Aorta (tissue), 5 donors: ENCODE measurements at places on chromosomes 12 and 14.
A peak's percentile ranks its signal among the peaks of the same experiment; 100 is the strongest.

DNA sequence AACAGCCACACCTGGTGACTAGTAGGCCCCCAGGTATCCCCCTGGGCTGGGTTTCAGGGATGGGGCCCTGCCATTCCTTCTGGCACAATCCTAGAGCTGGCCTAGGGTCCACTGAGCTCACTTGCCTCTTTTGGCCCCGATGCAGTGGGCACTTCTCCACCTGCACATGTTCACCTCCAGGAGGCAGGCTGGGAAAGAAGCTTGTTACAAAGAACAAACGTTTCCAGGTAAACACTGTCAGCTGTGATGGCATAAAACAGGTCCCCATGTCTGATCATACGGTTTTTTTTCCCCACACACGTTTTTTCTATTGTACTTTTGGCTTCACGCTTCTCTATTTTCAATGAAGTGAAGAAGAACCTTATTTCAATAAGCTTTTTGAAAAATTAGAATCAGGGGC, 15.8 kb upstream of the HVCN1 start:
- no peak for DNase-seq

GRCh38 chr14:54766276-54767138, 136.1 kb downstream of the GCH1 start:
- no peak for DNase-seq

DNA sequence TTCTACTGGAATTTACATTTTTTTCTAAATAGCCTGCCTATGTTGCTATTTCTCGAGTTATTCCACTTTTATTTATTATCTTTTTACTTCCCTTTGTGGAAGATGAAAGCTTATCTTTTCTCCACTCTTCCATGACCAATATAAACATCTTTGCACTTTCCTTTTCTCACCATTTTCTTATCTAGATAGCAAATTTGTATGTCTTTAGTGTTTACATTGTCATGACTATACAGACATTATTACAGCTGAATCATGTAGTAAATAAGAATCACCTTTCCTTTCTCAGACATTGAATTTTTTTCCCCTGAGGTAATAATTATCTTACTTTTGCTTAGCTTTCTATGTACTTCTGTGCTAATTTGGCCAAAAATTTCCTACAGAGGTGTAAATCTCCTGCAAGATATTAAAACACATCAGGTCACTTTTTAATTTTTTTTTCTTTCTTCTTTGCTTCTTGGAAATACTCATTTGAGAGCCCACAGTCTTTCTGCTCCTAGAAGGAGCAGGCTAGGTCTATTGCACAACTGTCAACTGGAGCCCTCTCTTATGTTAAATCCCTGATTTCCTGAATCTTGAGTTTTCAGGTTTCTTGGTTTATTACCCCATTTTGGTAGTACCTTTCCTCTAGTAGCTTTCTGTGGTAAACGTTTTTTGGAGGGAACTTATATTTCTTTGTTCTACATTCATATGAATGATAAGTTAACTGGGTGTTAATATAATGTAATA, 109.0 kb upstream of the ATP2B1 start:
- no peak for DNase-seq

DNA sequence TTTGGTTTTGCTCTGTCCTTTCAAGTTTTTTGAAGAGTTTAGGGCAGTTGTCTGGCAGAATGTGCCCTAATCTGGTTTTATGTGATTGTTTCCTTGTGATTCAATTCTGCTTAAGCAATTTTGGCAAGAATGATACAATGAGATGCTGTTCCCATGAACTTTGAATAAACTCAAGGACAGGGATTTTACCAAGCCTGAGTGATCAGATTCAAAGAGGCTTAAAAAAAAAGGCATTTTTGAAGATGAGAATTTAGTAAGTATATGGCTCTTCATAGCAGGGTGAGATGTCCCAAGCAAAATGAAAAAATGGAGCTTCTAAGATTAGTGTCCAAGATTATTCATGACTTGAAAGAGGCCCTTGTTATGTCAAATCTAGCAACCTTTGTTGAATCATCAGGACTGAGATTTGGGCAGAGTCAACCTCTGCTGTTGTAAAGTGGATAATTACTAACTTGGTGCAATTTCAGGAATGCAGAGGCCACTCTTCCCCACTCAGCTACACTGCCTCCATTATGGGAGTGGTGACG, 180.6 kb upstream of the NUDT4 start:
- DNase-seq = no peak

GRCh38 chr14:41604721-41605531, 1.8 kb upstream of the LRFN5 start:
- DNase-seq = peak; percentile 81

- peak; percentile 87 for DNase-seq
These were observed at the start of gene PLEKHG3 for GRCh38 chr14:64704143-64704742. Gene PLEKHG3 (plus strand): TSS chr14:64704424. CDS start chr14:64727632, 23,208 bp downstream.

DNA sequence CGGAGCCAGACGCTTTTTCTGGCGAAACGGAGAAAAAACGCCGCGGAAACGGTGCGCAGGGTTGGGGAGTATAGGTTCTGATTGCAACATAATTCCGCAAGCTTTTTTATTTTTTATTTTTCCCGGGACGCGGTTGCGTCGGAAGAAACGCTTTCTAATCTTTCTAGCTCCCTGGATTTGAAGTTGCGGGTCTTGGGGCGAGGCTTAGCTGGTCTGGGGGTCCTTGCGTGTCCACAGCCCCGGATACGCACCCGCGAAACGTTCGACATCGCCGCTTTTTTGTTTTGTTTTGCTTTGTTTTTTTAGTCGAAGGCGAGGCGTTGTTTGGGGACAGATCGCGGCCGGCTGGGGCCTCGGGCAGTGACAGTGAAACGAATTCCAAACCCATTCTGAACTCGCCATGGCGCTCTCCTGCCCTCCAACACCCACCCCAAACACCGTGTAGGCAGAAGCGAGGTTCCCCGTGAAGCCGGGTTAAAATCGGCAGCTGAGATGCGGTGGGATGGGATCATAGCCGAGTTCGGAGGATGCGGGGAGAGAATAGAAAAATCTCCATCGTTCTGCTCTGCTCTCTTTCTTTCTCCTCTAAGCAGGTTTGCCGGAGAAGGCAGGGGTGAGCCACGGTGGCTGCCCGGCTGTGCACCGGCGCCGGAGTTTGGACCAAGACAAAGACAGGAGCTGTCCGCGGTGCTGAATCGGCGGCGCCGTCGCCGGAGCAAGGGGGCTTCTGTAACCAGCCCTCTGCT, 8.1 kb upstream of the LHX5 start:
- no peak for DNase-seq

DNA sequence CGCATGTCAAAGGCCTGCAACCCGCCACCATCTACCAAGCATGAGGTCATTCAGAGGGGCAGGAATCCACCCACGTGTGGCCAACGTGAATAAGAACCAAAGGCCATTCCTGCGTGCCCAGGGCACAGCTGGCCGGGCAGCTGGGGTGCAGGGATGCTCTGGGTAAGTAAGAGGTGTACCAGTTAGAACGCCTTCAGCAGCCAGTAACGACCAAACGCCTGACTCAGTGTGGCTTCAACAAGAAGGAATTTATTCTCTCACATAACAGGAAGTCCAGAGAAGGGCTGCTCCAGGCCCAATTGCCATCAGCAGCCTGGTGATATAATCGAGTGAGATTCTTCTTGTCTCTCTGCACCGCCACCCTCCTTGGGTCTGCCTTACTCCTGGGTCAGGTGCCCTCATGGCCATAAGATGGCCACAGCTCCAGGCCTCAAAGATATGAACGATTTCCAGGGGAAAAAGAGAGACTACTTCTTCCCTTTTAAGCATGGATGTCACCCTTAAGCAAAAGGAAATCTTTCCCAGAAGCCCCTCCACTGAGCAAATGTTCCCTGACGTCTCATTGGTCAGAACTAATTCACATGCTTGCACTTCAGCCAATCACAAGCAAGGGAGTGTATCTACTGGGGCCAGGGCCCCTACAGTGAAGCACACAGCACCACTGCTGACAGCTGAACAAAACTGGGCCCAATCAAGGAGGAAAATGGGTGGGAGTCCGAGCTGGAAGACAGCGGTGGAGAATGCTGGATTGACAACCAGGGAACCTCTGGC, 7.3 kb downstream of the TTC7B start:
- no peak for DNase-seq

DNA sequence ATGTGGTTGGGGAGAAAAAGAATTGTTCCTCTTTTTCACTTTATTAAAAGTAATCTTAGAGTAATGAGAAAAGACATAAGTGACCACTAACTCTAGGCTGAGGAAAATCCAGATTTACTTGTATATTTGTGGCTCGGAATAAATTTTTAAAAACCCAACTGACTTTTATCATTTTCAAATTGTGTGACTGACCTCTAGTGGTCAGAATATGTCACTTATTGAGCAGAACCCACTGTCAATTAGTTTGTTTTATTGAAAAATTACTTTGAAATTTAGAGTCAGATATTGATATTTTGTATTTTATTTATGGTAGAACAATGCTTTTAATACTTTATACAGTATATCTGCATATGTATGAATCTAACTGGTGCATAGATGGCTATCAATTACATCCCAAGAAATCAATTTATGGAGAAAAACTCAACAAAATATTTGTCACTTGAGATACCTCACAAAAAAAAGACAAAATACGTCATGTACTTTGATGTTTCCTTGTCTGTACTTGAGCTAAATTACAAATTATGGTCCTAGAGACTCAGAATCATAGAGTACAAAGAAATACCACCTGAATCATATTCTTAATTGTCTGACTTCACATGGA, 229.4 kb downstream of the CNTN1 start:
- DNase-seq = no peak

DNA sequence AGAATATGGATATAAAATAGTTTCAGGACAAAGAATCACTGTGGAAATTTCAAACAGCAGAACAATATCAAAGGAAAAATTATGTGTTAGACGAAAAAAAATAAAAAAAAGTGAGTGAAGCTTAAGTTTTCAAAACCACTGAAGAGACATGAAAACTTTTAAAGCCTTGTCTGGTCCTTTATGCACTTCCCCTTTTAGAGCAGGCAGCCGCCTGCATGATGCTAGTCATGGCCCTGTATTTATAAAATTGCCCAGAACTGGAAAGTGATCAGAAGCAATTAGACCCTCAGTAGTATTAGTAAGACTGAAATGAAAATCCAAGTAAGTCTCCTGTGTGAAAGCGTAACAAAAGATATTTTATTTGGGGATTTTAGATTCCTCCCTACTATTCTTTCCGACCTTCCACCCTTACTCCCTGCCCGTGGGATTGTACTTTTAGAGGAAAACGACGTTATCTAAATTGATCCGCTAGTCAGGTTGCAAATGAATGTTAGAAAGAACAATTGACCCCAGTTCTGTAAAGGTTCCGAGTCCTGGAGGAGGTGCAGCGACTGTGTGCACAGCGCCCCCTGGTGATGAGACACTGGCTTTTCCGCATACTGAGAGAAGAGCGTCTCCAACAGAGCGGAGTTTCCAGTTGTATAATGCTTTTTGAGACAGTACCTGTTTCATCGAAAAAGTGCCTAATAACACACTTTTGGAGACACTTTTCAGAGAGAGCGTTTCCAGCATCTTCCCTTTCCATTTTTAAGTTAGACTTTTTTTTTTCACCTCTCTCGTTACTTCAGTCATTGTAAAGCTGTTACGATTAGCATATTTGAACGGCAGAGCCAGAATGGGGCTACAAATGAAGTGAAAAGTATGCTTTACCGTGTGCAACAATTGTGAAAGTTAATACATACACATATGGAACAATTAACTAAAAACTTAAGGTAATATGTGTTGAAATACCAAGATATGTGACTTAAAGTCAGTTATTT, 12.4 kb downstream of the MGST1 start:
- peak; percentile 82 for DNase-seq

DNA sequence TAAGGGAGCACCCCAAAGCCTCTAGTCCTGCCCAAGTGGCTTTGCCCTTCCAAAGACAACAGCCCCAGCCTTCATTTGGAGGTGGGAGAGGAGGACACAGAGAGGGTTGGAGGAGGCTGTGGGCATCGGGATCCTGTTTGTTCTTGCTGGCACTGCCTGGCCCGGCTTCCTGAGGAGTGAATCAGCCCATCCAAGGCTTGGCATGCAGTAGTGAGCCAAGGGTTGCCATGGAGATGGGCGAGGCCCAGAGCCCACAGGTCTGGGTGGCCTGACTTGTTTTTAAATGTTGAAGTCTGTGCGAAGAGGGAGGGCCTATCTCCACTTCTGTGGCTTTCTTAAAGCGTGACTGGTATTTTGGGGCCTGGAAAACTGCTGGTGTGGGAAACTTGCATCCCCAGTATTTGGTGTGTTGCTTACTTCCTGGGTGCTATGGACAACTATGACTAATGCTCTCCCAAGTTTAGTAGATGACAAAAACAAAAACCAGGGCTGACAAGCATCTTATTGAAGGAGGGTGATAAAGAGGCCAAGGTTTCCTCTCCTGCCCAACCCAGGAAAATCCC, 15.8 kb downstream of the CD9 start:
- peak; percentile 94 for DNase-seq

GRCh38 chr12:80643961-80644360, 63.5 kb upstream of the MYF6 start:
- DNase-seq = no peak

DNA sequence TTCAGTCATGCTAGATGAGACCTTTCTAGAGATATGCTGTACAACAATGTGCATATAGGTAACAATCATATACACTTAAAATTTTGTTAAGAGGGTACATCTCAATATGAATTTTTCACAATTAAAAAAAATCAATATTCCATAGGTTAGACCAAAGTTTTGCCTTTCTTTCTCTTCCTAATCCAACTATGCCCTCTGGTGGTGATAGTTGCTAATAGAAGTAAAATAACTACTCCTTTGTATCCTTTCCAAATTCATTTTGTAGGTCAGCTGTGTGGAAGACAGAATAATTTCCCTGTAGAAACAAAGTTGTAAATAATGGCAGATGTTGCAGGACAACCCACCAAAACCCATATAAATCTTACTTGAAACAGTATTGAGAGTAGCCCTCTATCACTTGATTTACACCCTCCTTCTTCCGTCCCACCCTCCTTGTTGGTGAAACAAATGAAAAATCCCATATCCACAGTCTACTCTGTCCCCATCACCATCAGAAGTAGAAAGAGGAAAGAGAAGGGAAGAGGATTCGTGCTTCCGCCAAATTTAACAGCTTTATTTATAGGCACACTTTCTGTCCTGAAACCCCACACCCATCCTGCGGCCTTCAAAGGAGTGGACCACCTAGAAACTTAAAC, 34.2 kb upstream of the KICS2 start:
- DNase-seq = no peak

GRCh38 chr12:125159702-125160101, 94.5 kb downstream of the AACS start:
- DNase-seq = no peak

DNA sequence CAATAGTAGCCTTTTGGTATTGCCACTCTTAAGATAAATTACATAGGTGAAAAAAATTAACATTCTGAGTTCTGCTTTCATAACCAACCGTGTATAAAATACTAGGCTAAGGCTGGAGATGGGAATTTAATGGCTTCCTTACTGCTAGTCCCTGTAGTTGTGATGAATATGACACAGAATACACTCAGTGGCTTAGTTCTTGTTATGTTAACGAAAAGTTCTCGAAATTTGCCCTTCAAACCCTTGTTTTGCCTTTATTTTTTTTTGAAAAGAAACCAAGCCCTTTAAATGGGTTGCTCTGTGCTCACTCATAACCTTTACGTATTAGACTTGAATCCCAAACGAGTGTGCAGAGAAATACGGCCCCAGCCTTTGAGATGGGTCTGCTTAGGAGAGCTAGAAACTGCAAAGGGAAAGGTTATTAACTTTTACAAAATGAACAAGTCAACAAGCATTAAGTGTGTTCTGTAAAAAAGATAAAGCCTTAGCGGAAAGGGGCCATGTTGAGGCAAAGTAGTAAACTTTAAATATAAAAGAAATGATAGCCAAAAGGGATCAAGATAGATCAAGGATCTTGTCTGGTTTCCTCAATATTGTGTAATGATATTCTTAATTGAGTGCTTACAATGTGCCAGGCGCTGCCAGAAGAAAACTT, 1.7 kb downstream of the NUDT4 start:
- DNase-seq = no peak
